Stimulated activated CD4-positive, alpha-beta T cell treated with anti-CD3 and anti-CD28 coated beads, TNF-alpha, amount 100 ng/mL, for 24 hours (primary cell): ENCODE measurements at places on chromosomes 6 and 20.

DNA sequence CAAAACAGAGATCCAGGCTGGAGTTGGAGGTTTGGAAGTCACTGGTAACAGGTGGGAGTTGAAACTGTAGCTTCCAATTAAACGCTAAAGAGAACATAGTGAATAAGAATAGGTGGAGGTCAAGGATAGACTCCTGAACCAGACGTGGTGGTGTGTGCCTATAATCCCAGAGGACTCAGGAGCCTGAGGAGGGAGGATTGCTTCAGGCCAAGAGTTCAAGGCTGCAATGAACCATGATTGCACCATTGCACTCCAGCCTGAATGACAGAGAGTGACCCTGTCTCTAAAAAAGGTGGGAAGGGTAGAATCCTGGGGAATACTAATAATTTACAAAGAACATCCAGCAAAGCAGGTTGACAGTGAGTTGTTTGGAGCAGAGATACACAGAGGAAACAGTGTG lies 13.6 kb downstream of the NRSN1 start:
- no peak for DNase-seq

DNA sequence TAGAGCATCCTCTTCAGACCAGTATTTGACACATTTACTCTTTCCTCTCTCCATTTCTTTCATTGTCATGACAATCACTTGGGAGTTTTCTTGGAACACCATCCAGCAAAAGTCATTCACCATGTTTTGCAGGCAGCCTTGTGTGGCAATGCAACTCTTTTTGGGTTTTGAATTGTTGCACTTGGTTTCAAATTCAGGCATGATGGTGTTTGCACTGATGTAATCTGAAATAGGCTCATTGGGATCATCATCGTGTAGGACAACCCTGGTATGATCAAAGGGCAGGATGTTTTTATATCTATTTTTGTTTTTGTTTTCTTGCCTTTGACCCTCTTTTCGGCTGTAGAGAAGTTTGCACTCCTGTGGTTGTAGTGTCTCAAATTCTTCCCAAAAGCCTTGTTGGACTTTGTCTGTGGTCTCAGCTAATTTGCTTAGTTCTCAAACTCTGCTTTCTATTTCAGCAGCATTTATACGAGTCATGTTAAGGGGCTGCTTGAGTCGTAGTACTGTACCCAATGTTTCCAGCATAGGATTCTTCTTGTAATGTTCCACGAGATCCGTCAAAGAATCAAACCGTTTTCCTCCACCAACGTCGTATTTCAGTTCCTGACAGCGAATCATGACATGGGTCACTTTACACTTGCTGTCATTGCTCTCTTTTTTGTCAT lies 160.8 kb upstream of the TNFAIP3 start:
- DNase-seq = no peak

- no peak for DNase-seq
Measured at GRCh38 chr20:17357238-17357637, 130.4 kb downstream of the PCSK2 start.

- DNase-seq = no peak
Measured at GRCh38 chr6:41967312-41968287, 26.0 kb upstream of the CCND3 start.

GRCh38 chr20:41476013-41476441 lies 109.4 kb upstream of the EMILIN3 start:
- no peak for DNase-seq

- no peak for DNase-seq
Measured at GRCh38 chr20:4896119-4896702, 105.1 kb downstream of the SLC23A2 start.

DNA sequence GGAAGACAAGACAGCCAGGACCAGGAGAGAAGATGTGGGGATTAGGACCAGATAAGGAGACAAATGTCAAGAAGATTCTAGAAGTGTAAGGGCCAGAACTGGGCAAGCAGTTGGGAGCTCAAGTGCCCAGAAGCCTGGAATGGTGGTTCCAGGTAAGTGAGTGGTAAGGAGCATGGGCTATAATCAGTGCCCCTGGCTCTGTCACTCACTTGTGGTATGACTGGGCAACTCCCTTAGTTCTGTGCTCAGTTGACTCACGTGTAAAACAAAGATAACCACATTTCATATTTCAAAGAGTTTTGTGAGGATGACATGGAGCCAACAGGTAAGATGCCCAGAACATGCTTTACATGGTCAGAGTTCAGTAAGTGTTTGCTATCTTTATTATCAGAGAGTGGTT lies 11.2 kb downstream of the CCDC167 start:
- no peak for DNase-seq

- DNase-seq = no peak
Measured at GRCh38 chr6:53139841-53140413, 8.7 kb downstream of the GCM1 start.

GRCh38 chr6:61592238-61592637 lies 693.8 kb downstream of the KHDRBS2 start:
- no peak for DNase-seq

- no peak for DNase-seq
Measured at GRCh38 chr20:56361900-56362299, 3.1 kb downstream of the FAM210B start.

DNA sequence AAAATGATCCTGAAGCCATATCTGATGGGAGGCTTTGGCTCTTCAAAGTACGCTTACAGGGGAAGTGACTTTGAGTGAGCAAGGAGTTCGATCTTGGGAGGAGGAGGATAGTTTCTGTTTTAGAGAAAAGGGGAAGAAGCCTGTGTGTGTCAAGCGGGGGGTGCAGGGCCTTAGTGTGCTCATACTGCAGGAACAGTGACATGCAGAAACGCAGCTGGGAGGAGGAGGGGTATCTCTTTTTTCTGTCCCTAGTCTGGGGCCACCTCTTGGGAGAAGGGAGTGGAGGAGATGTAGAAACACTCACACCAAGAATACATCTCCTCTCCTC lies 19.8 kb downstream of the SIRPD start:
- DNase-seq = no peak

- DNase-seq = no peak
Measured at GRCh38 chr6:89048288-89048923, 32.1 kb upstream of the PNRC1 start.

DNA sequence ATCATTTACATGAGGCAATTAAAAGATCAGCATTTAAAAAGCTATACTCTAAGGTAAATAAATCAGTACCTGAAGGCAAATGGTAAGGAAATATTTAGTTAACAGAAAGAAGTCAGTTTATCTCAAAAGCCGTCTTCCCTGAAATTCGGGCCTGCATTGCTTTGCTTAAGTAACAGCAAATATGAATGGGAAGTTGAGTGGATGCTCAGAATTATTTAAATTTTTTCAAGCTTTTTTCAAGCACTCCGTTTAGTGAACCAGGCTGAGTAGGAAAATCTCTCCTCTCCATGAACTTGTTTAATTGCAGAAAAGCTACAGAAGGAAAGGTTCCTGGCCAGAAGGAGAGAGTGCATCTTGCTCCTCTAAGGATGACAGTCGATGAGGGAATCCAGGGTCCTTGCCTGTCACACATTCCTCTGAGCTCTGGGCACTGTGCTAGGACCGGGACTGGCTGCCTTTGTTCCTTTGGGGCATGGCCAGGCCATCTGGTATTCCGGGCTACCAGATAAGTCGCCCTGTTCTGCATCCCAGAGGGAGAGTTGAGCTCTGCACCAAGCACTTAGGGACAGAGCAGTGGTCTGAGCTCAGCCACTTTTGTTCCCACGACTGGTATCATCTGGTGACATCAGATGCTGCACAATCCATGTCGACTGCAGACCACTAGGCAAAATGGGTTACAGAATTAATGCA lies 77.6 kb downstream of the RIN2 start:
- DNase-seq = no peak

GRCh38 chr6:112562301-112563231 lies 215.4 kb downstream of the RFPL4B start:
- no peak for DNase-seq

- DNase-seq = no peak
Measured at GRCh38 chr6:45078432-45078831, 249.7 kb upstream of the RUNX2 start.

DNA sequence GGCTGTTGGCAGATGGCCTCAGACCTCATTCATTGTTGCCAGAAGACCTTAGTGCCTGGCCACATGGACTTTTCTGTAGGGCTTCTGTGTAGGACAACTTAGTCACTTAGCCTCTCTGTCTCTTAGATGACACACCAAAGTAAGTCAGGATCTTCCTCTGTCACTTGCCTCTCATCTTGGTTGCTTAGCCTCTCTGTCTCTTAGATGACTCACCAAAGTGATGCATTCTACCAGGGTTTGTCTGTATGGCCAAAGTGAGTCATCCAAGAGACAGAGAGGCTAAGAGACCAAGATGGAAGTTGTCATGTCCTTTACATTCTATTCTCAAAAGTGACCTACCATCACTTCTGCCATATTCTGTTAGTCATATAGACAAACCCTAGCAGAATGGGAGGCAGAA lies 255.9 kb upstream of the DEFB112 start:
- no peak for DNase-seq

DNA sequence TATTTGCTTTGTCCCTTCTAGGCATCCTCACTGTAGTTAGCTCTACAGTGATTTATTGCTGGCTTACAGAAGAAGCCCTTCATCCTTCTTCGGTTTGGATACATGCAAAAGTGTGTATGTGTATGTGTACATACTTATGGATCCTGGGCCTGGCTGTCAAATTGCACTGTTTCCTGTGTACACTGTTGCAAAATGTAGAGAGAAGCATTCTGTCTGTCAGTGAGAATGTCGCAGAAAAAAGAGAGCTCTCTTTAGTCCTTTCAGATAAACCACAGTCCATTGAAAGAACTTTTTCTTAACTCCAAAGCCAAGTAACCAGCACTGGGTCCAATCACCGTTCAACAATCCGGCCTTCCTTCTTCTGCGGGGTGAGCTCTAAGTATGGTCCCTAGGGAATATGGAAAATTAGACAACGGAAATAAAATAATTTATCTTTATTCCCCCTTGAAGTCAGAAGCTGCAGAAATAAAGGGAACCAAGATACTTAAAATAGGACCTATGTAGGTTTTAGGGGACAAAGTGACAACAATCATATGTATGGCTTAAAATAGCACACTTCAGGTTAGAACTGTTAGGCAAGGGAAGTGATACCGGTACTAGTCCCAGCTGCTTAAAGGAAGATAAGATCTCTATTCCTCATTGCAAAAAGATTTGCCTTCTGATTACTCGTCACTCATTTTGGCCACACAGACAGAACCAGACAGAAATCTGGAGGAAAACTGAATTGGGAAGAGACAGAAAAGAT lies 107.0 kb downstream of the CD83 start:
- no peak for DNase-seq

- DNase-seq = no peak
Measured at GRCh38 chr6:34022250-34022872, 123.5 kb downstream of the GRM4 start.

DNA sequence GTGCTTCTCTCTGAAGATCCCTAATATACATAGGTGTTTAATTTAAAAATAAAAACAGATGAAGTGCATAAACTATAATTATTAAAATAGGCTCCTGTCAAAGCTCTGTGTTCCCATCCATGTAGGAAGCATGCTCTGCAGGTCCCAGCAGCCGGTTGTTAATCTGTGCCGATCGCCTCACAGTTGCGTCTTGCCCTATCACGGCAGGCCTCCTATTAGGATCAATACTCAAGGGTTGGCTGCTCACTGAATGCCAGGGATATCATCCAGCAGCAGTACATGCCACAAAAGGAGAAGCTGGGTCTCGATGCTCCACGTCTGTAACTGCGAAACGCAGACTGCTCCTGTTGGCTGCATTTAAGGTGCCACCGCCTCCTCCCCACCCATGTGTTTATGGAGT lies 369.8 kb downstream of the CDH4 start:
- no peak for DNase-seq

DNA sequence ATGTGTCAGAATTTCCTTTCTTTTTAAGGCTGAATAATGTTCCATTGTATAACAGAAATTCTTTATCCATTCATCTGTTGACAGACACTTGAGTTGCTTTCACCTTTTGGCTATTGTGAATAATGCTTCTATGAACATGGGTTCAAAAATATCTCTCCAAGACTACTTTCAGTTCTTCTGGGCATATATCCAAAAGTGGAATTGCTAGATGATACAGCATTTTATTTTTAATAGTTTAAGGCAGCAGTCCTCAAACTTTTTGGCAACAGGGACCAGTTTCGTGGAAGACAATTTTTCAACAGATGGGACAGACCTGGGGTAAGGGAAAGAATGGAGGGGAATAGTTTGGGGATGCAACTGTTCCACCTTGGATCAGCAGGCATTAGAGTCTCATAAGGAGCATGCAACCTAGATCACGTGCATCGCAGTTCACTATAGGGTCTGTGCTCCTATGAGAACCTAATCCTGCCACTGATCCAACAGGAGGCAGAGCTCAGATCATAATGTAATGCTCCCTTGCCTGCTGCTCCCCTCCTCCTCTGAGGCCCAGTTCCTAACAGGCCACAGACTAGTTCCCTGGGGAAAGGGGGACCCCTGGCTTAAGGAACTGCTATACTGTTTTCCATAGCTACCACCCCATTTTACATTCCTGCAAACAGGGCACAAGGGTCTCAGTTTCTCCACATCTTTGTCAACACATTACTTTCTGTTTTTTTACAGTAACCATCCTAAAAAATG lies 239.9 kb upstream of the RNF217 start:
- no peak for DNase-seq

GRCh38 chr6:106804346-106805335 lies 169.9 kb downstream of the CD24 start:
- DNase-seq = no peak

GRCh38 chr6:30884521-30885480 lies 482 bp downstream of the DDR1 start:
- peak; percentile 52 for DNase-seq

GRCh38 chr6:44065443-44066140 lies 61.7 kb downstream of the MRPL14 start:
- DNase-seq = no peak

GRCh38 chr20:17619351-17620093 lies 49.6 kb downstream of the DSTN start:
- DNase-seq = no peak

- no peak for DNase-seq
Measured at GRCh38 chr6:108807928-108808327, 40.3 kb upstream of the ARMC2 start.

DNA sequence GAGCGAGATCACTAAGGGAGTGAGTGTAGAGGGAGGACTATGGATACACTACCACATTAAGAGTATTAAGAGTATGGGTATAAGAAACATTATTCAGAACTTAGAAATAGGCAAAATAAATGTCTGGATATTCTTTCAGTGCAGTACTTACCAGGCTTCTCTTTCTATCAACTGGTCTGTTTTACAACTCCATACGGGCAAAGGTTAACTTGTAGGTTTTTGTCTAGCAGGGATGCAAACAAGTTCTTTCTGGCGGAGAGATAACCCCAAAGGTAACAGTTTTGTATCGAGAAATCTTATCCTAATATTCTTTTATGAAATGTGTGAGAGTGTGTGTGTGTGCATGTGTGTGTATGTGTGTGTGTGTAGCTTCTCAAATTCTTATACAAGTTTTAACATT lies 186.2 kb downstream of the ARHGAP18 start:
- no peak for DNase-seq

- no peak for DNase-seq
Measured at GRCh38 chr20:31260326-31260932, 3.0 kb downstream of the DEFB115 start.

- no peak for DNase-seq
Measured at GRCh38 chr6:8939615-8940014, 504.3 kb upstream of the SLC35B3 start.
